ENCODE measurements at places on chromosomes 13 and 19.

GRCh38 chr19:7663706-7664105 is 5.1 kb upstream of the RETN start:
- no peak for DNase-seq

DNA sequence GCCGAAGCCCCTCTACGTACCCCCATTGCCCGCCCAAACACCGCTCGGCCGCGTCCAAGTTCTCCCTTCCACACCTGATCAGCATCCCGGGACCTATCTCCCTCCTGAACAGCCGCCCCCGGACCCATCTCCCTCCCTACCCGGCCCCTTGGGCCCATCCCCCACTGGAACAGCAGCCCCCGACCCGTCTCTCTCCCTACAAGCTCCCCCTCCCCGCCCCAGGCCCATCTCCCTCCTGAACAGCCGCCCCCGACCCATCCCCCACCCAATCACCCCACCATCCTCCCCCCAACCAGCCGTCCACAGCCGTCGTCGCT is 610 bp downstream of the ZSCAN1 start:
- no peak for DNase-seq

GRCh38 chr13:71864986-71865873 is 1.8 kb downstream of the DACH1 start:
- peak; percentile 9 for DNase-seq

- DNase-seq: no peak
Observed at GRCh38 chr13:112846411-112847115, 122.5 kb upstream of the MCF2L start.

- DNase-seq: no peak
Observed at GRCh38 chr13:77118134-77118533, 91.2 kb upstream of the FBXL3 start.

- no peak for DNase-seq
Observed at GRCh38 chr13:80577926-80578670, 237.2 kb upstream of the SPRY2 start.

DNA sequence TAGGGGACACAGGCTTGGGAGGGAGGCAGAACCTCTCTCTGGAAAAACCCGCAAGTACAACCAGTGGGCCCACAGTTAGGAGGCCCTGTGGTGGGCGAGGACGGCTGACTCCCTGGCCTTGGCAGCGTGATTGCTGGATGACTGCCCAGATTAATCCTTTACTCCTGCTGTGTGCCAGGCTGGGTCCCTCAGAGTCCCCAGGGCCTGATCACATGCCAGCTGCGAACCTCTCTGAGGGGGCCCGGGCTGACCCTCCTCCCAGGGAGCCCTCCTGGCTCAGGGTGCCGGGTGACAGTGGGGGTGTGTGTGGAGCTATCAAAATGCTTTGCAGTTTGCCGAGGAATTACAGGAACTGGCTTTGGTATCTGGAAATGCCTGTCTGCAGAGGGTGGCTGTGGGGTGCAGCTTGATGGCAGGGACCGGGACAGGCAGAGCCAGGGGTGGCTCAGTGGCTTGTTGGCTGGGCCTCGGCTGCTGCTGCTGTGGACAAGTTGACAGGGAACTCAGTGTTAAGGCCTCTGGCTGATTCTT is 48.9 kb downstream of the DNM2 start:
- peak; percentile 60 for DNase-seq

GRCh38 chr19:16976446-16976845 is 50.2 kb downstream of the CPAMD8 start:
- no peak for DNase-seq

DNA sequence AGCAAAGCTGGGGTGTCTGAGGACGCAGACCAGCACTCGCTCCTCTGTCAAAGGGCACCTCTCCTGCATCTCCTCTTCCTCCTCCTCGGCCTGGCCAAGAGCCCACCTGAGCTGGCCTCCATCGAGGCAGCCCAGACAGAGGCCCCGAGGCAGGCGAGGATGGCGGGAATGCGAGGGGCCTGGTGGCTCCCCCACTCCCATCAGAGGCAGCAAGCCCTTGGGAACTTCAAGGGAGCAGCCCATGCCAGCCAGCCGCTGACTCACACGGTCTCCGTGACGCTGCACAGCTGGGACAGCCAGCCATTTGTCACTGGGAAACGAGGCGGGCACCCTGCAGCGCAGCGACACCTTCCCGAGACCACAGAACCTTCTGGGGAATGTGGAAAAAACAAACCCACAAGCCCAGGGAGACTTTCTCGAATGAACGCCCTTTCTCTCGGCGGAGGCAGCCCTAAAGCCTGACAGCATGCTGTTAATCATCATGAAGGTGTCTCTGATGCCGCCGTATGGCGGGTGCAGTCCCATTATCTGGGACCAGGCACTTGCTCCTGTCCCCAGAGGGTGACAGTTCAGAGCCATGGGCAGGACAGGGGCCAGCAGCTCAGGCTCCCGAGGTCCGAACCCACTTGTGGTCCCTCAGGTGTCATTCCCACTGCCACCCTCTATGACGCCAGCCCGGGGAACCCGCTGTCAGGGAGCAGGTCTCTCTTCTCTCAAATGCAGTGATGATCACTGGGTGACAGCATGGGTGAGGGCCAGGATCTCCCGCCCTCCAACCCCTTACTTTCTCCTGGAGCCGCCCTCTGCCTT is 53.0 kb downstream of the PEPD start:
- DNase-seq: no peak

- DNase-seq: peak; percentile 84
Observed at GRCh38 chr19:7506385-7507328, 9.2 kb upstream of the ZNF358 start.

DNA sequence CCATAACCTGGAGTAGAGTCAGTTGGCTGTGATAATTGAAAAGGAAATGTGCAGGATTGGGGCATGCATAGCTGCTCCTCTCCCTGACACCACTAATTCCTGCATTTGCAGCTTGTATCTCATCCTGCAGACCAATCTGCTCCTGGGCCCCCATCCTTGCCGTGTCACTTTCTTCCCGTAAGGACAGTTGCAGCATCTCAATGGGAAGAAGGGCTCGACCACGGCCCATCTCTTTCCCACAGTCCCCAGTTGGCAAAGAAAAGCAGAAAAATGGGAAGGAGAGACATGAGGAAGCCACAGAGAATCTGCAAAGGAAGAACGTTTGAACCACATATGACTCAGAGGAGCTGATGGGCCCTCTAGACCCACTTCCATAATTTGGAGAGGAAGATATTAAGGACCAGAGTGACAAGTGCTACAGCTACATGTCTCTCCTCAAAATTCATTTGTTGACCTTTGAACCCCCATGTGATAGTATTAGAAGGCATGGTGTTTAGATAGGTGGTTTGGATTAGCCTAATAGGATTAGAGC is 1.8 kb upstream of the SIGLEC12 start:
- no peak for DNase-seq

- no peak for DNase-seq
Observed at GRCh38 chr13:90675129-90675528, 672.4 kb upstream of the MIR17HG start.

- no peak for DNase-seq
Observed at GRCh38 chr13:22080832-22081231, 410.0 kb downstream of the FGF9 start.

GRCh38 chr19:43594710-43595604 is 977 bp downstream of the IRGQ start:
- peak; percentile 75 for DNase-seq

- no peak for DNase-seq
Observed at GRCh38 chr13:106369858-106370257, 165.6 kb downstream of the EFNB2 start.

- DNase-seq: no peak
Observed at GRCh38 chr13:30313311-30313710, 6.0 kb upstream of the KATNAL1 start.

DNA sequence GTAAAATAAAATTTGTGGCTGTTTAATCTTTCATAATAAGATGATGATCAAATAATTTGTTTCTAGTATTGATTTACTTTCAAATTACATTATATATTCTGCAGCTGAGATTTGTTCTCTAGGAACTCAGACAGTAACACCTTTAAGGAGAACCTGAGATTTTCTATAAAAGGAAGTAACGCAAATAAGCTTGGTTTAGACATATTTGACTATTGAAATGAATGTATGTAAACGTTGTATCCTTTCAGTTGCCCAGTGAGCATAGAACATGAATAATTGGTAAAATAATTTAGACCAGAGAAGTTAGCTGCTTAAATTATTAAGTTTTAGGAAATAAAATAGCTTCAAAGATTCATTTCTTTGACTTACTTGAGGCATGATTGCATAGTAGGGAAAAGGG is 3.1 kb downstream of the CDK8 start:
- DNase-seq: no peak

DNA sequence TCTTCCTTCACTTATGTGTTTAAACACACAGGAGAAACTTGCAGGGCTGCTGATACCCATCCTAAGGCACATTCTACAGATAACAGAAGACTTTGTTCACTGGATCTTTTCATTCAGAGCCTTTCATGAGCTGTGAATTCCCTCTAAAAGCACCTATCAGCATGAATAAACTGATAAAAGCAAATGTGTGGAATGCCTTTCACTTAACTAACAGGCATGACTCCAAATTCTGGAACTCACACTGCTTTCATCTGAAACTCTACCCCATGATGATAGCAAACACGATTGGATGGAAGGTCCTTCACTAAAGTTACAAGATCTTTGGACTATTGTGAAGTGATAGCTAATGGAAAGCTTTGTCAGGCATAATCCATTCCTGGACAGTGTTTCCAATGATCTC is 457.3 kb downstream of the EFNB2 start:
- peak; percentile 13 for DNase-seq

DNA sequence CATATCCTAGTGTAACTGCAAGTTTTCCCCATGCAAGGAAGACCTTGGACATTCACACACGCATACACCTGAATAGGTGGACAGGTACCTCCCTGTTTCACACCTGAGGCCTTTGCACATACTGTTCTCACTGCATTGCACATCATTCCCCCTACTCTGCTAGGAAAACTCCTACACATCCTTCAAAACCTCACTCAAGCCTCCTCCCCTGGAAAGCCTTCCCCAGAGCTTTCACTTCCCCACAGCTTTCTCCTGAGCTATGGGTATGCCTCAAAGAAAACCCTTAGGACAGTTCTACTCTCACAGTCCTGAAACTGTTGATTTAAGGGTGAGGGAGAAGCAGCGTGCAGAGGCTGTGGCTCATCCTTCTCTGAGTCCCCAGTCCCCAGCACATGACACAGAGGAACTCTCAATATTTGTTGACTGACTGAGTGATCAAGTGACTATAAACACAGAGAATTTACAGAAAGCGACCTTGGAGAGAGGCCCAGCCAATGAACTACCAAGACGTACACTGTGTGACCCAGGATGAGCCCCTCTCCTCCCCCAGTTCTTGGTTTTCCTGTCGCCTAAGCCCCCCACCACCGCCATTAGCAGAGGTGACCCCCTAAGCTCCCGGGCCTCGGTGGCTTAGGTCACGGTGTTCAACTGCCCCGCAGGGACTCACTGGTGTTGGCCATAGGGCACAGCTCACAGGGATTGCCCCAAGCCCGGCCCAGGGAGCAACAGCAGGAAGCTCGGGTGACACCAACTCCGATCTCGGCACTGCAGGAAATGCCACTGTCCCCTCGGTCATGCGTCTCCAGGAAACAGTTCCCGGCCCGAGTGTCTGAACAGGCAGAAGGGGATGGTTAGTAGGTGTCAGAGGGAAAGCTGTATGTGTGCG is 40.6 kb downstream of the FBN3 start:
- DNase-seq: no peak

DNA sequence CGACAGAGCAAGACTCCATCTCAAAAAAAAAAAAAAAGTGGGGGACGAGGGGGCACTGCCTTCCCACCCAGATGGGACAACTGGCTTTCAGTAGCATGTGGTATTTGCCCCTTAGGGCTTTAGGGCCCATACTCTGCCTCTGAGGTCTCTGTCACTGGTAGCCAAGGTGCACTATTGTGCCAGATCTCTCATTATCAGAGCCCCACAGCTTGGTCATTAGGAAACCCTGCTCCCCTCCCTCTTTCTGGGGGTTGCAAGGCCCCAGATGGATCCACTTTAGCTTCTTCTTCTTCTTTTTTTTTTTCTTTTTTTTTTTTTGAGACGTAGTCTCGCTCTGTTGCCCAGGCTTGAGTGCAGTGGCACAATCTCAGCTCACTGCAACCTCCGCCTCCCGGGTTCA is 11.2 kb upstream of the ZNF358 start:
- no peak for DNase-seq

DNA sequence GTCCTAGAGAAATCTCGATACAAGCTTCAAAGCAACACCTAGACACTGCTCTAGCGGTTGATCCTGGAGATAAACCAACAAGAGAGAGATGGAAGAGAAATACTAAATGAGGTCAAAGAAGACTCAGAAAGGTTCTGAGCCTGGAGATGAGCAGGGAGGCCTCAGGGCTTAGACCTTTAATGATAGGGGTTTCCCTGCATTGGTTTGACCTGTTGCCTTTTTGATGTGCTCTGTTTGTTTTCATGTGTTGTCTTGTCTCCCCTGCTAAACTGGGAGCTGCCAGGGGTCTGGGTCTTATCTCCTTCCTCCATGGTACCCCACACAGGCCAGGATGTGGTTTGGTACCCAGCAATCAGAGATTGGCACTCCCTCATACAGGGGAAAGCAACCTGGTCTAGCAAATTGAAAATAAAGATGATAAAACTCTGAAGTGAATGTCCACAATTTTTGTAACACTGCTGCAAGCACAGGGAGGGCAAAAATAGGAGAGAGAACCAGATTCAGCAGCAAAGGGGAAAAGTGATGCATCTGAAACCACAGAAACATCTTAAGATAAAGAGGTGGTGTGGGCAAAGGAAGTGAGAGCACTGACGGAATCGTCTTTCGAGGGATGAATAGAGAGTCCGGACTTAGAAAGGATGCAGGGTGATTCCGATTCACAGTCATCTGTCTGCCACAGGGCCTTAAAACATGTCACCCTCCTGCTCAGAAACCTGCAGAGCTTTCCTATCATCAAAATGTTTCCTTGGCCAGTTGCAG is 3.5 kb downstream of the FFAR2 start:
- no peak for DNase-seq

DNA sequence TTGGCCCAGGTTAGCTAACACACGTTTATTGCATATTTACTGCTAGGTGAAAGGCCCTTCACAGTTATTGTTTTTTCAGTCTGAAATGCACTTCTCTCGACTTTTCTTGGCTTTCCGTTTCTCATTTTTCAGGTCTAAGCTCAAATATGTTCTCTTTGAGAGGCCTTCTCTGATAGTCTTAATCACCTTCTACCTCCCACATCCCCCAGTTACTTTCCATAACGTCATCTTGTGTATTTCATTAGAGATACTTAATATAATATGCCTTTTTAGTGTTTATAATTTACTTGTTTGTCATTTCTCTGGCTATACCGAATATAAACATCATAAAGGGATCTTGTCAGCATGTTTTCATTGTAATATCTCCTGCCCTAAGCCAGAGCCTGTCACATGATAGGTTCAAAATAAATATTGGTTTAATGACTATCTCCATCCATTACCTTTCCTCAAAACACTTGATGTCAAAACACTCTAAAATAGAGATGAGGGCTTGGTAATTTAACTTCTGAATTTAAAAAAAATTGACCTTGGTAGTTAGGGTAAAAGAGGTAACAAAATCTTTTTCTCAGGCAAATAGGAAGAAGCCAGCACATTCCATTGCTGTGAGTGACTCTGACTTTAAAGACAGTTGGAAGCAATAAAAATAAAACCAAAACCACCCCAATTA is 168.6 kb upstream of the RFC3 start:
- no peak for DNase-seq

- DNase-seq: peak; percentile 44
Observed at GRCh38 chr19:7326105-7326877, 22.4 kb upstream of the ARHGEF18 start.

GRCh38 chr19:16920816-16921529 is 32.2 kb downstream of the F2RL3 start:
- peak; percentile 38 for DNase-seq

GRCh38 chr13:44643256-44643655 is 67.1 kb upstream of the TSC22D1 start:
- no peak for DNase-seq

- peak; percentile 61 for DNase-seq
Observed at GRCh38 chr13:27359199-27359821, 65.1 kb upstream of the GTF3A start.

GRCh38 chr13:77737583-77738200 is 40.2 kb downstream of the SLAIN1 start:
- DNase-seq: peak; percentile 16
